ENCODE measurements at places on chromosomes 12 and 14.

GRCh38 chr12:130917607-130918006 is 36.1 kb upstream of the ADGRD1 start:
- DNase-seq = no peak

DNA sequence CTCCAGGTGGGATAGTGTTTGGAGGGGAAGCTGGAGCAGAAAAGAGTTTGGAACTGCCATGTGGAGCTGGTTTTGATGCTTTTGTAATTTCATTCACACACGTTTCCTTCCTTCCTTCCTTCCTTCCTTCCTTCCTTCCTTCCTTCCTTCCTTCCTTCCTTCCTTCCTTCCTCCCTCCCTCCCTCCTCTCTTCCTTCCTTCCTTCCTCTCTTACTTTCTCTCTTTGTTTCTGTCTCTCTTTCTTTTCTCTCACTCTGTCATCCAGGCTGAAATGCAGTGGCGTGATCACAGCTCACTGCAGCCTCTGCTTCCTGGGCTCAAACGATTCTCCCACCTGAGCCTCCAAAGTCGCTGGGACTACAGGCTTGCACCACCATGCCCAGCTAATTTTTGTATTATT is 168.0 kb upstream of the ARID2 start:
- no peak for DNase-seq

- DNase-seq = no peak
These were observed 37.1 kb downstream of the ZC3H14 start for GRCh38 chr14:88599761-88600439.

DNA sequence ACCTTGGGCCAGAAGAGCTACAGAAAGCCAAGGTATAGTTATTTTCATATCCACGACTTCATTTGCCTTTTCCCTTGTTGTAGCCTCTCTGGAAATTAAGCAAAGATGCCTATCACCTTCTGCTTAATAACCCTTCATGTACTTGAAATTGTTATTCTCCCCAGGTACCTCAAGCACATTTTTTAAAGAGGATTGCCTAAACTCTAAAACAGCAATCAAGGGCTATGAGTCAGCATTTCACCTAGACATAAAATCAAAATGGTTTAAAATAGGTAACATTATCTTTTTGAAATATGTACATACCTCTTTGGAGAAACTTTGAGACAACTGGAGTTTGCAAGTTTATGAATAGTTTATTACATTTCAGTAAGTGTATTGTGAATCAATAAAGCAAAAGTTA is 11.6 kb downstream of the DTD2 start:
- no peak for DNase-seq

DNA sequence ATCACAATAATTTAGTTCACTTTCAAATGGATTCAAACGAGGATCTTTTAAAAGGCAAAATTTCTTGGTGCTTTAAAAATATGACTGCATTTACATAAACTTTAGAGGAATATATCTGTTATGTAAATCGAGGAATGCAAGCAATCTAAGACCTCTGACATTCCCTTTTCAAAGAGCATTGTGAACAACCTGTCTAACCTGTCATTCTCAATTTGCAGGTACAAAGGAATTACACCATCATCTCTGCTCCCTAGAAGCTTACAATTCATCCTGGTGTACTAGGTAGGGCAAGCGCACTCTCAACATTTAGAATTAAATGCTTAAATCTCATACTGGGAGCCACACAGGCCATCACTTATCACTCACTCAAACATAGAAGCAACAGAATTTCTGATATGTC is 35.6 kb downstream of the BMP4 start:
- no peak for DNase-seq

GRCh38 chr12:546265-546919 is 86.7 kb downstream of the B4GALNT3 start:
- no peak for DNase-seq

GRCh38 chr14:50260511-50260910 is 29.1 kb upstream of the SOS2 start:
- DNase-seq = no peak

DNA sequence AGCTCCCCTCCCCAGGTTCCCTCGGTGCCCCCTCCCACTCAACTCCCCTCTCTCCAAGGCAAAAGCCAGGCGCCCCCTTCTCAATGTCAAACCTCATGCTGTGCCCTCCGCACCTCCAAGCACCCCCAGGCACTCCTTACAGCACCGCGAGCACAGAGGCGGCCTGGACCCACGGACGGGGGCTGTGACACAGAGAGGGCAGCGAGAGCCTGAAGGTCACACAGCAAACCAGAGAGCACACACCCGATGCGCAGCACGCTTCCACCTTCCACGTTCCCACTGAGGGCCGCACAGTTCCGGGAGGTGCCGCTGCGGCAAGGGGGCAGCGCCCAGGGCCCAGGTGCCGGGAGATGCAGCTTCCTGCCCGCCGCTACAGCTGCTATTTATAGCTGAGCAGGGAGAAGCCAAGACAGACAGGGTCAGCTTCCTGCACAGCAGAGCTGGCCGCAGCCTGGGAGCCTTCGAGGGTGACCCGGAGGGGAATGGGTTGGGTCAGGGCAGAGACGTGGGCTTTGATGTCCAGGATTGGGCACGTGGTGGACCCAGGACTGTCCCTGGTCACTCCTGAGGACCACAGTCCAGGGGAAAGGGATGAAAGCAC is 12.9 kb downstream of the NCOR2 start:
- no peak for DNase-seq

DNA sequence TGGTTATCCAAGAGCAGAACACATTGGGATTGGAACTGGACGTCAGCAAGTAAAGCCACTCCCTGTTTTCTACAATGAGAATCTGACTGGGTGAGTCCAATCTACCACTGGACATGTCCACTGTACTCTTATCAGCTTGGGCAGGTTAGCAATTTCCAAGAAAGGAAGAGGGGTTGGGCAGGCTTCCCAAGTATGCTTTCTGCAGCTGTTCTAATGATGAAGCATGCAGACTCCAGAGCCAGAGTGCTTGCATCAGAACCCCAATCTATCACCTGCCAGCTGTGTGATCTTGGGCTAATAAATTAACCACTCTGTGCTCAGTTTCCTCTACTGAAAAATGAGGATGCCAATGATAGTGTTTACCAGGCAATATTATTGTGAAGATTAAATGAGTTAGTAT is 92.0 kb downstream of the EMP1 start:
- no peak for DNase-seq

- no peak for DNase-seq
These were observed 751 bp downstream of the PSMB5 start for GRCh38 chr14:23033801-23034497.

- no peak for DNase-seq
These were observed 102.2 kb upstream of the BCL2L14 start for GRCh38 chr12:11968516-11968915.

DNA sequence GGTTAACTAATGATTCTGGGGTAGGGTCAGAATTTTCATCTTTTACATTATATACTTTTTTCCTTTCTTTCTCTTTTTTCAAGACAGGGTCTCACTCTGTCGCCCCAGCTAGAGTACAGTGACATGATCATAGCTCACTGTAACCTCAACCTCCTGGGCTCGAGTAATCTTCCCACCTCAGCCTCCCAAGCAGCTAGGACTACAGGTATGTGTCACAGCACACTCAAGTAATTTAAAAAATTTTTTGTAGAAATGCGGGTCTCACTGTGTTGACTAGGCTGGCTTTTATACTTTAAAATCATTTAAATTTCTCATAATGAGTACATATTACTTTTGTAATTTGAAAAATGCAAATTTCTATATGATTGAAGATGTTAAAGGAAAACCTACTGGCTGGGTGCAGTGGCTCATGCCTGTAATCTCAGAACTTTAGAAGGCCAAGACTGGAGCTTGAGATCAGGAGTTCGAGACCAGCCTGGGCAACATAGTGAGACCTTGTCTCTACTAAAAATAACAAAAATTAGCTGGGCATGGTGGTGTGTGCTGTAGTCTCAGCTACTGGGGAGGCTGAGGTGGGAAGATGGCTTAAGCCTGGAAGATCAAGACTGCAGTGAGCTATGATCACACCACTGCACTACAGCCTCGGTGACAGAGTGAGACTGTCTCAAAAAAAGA is 25.7 kb downstream of the R3HDM2 start:
- DNase-seq = no peak

- no peak for DNase-seq
These were observed 1098.7 kb downstream of the BCL11B start for GRCh38 chr14:98173305-98173704.

GRCh38 chr12:76611533-76611932 is 52.0 kb upstream of the OSBPL8 start:
- no peak for DNase-seq

GRCh38 chr12:76020281-76020680 is 11.3 kb downstream of the PHLDA1 start:
- DNase-seq = no peak

GRCh38 chr14:102154121-102154520 is 14.4 kb downstream of the WDR20 start:
- DNase-seq = no peak

- DNase-seq = no peak
These were observed 111.0 kb downstream of the MSRB3 start for GRCh38 chr12:65389436-65389835.

DNA sequence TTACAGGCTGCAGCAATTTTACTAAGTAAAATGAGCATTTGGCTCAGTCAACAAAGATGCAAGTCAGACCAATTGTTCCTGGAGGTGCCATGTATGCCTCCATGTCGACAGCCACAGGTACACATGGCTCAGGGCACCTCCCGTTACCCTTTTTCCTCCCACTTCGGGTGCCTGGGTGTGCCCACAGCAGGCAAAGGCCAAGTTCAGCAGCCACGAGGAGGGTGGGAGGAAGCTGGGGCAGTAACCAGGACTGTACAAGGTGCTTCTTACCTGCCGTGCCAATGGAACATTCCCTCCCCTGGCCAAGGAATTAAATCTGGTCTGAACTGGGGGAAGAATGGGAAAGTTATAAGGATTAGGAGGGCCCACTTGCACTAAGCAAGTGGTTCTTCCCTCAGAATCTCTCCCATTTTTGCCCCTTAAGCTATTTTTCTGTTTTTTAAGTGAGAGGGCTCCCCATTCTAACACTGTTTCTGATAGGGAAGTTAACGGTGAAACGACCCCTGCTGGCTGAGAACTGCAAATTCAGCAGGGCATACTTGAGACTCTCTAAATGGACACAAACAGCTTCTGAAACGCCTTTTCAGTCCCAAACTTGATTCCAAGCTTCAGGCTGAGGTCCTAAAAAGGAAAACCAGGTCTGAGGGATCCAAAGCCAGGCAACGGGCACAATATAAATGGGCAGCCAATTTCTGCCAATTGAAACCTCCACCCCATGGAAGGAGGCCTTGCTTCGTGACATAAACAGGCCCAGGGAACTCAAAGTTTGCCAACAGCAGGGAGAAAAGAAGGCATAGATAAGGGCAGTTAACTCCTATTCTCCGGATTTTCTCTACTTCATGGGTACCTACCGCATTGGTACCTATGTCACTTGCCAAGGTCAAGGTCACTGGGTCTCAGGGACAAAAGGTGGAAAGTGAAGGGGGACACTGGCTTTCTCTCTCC is 24.8 kb downstream of the CLECL1 start:
- no peak for DNase-seq

DNA sequence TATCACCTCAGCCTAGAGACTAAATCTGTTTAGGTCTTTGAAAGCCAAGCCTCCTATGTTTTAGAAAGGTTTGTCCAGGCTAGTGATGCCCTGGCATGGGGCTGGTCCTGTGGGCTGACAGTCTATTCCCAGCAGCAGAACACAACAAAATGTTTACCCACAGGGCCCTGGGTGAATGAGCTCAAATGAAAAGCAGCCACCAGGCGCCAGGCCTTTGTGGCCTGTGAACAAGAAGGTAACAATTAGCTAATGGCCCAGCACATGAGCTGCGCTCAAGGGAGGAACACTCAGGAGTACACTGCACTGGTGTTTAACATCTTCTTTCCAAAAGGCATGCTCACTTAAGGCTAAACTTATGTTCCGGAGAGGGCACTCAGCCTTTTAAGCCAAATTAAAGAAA is 202.2 kb downstream of the MON2 start:
- no peak for DNase-seq

DNA sequence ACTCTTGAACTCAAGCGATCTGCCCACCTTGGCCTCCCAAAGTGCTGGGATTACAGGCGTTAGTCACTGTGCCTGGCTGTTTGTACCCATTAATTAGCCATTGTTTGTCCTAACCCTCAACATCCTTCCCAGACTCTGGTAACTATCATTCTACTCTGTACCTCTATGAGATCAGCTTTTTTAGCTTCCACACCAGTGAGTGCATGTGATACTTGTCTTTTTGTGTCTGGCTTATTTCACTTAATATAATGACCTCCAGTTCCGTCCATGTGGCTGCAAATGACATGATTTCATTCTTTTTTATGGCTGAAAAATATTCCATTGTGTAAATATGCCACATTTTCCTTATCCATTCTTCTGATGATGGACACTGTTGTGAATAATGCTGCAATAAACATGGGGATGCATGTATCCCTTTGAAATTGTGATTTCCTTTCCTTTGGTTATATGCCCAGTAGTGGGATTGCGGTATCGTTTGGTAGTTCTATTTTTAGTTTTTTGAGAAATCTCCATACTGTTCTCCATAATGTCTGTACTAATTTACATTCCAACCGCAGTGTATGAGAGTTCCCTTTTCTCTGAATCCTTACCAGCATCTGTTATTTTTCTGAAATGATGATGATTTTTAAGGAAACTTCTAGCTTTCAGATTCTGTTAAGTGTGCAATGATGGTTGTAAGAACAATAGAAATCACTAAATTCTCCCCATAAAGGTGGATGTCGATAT is 6.7 kb upstream of the PPP4R3A start:
- DNase-seq = no peak

DNA sequence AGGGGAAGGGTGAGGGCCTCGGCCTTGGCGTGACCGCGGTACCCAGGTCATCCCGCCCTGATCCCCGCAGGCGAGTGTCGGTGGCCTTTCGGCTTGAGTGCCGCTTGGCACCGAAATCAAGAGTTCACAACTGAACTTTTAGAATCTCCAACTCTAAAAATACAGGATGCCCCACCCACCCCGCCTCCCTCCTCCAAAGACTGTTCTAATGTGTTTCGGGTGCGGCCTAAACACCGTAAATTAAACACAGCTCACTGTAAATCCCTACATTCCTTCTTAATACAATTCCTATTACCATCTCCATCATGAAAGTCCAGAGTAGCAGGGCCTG is 11.4 kb downstream of the SCNN1A start:
- DNase-seq = no peak

DNA sequence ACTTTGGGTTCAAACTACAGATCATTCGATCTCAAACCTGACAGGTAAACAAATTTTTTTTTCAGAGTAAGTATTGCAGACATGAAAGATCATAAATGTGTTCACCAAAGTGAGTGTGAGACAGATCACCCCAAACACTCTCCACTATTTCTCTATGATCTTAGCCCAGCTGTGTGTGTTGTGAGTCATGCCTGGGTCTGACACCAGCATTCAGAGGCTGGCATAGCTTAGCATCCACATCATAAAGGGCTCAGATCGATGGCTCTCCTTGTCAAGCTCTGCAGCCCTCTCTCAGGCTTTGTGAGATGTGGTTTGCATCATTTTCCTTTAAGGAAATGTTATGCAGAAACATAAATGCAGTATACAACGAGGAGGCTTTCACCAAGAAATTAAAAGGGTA is 164.9 kb downstream of the ETV6 start:
- DNase-seq = no peak

DNA sequence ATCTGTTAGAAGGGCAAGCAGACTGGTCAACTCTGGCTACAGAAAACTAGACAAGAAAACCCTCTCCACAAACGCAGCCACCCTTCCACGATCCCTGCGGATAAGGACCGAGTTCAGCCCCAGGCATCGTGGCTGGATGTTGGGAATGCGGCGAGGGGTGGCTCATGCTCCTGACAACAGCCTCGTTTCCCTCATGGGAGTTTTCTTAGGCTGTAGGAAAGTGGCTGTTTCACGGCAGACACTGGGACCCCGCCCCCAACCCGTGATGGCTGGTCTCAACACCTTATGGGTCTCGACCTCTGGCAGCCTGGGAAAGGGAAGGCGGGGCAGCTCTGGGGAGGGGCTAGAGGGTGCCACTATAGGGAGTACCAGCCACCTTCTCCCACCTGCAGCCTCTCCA is 123.3 kb downstream of the RFLNA start:
- DNase-seq = no peak
